ENCODE measurements at places on chromosomes 4 and X. TPM values are rescaled to one million over a fixed set of nuclear protein-coding genes. Genes with fewer than 3 reads are reported as not detected.

GRCh38 chr4:86981789-86982188 lies 47.0 kb downstream of the AFF1 start:
- no peak for DNase-seq
- H3K4me1 ChIP-seq = peaks cover 6% of the 10 kb centered on the region
- peaks cover 8% of the 10 kb centered on the region for H3K36me3 ChIP-seq
- no peak overlapping the region for H3K4me3 ChIP-seq

DNA sequence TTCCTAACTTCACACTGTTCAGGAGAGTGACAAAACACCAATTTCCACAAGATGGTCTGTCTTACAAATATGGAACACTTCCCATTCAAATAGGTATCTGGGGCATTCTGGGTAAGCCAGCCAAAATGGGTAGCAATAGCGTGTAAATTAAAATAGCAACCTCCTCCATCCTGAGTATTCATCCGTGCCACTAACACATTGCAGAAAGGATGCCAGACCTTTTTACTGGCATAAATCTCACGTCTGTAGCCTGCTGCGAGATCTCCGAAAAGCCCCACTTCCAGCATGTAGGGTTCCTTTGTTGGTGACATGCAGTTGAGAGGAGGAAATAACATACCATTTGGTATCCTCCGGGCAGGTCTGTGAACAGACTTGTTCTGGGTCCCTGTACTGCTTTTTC lies 52.7 kb upstream of the RAI2 start:
- no peaks in the 10 kb centered on the region for H3K27me3 ChIP-seq
- no peak overlapping the region for H3K27ac ChIP-seq
- no peak for DNase-seq
- H3K36me3 ChIP-seq = no peaks in the 10 kb centered on the region
- no peak overlapping the region for H3K4me3 ChIP-seq

Gene IRAK1
- 40.6 TPM for total RNA-seq

Gene ARMCX6
- 25.0 TPM for total RNA-seq

GRCh38 chr4:99359480-99360204 lies 7.1 kb upstream of the ADH1C start:
- H3K4me3 ChIP-seq = no peak overlapping the region
- no peak overlapping the region for H3K27ac ChIP-seq
- no peaks in the 10 kb centered on the region for H3K27me3 ChIP-seq

Gene H2BW2
- not detected for total RNA-seq

All from left ventricle myocardium inferior (tissue), 1 donor.